Stimulated activated CD4-positive, alpha-beta T cell treated with anti-CD3 and anti-CD28 coated beads, TNF-alpha, amount 100 ng/mL, for 1 hour (primary cell): ENCODE measurements at places on chromosomes 5 and 9.

DNA sequence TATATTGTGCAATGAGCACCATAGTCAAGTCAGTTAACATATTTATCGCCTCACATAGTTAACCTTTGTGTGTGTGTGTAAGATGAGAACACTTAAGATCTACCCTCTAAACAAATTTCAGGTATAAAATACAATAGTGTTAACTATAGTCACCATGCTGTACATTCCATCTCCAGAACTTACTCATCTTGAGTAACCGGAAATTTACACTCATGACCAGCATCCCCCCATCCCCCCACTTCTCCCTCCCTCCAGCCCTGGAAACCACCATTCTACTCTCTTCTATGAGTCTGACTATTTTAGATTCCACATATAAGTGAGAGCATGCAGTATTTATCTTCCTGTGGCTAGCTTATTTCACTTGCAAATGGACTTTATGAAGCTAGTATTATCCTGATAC is 40.3 kb downstream of the ZNF354A start:
- DNase-seq: no peak

DNA sequence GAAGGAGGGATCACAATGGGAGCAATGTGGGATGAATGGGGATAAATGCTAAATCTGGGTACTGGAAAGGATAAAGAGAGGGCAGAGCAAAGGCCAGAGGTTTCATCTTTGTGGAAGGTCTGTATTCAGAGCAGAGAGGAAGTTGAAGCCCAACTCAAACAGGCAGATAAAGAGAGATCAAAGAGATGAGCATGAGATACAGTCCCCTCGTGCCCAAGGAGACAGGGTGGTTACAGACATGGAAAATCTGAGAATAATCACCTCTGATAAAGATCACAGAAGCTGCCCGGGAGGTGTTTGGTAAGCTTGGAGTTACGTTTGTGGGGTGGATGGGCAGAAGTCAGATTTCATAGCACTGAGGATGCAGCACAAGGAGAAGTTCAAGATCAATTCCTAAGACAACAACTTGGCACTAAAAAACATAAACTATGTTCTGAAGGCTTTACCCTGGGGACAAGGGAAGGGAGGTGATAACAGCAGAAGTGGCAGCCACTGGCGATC is 459 bp upstream of the ERAP2 start:
- DNase-seq: no peak

DNA sequence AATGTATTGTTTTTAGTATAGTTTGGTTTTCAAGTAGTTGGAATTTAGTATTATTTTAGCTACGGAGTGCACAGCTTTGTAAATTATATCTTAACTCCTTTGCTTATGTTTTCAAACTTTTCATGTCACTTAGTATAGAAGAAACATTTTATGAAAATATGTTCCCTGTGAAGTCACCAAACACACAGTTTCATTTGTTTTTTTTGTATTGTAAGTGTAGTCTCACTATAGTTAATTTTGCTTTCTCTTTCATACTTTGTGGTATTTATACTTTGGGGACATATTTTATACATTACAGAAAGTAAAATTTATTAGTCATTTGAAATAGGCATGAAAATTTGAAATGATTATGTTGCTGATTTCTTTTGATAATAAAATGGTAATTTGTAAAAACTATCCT is 5.0 kb downstream of the CHSY3 start:
- DNase-seq: no peak

GRCh38 chr9:83649515-83649914 is 26.6 kb downstream of the IDNK start:
- DNase-seq: no peak

- no peak for DNase-seq
Observed at GRCh38 chr5:133870661-133871060, 97.8 kb downstream of the C5orf15 start.

DNA sequence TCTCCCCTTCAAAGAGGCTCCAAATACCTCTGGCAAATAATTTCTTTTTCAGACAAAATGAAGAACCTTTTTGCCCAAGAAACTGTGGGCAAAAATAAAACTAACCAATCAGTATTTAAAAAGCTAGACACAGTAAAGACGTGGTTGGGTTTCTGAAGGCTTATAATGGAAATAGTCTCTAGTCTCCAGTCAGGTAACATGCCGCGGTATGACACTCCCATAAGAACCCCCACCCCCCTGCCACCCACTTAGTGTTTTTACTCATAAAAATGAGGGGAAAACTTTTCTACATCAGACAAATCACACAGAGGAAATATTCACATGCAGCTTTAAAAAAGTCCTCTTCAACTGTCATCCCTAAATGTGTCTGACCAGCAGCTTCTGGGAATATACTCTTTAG is 105.3 kb downstream of the THBS4 start:
- peak; percentile 35 for DNase-seq

- no peak for DNase-seq
Observed at GRCh38 chr5:102283102-102283797, 12.8 kb downstream of the SLCO4C1 start.

GRCh38 chr5:151221574-151221973 is 2.3 kb downstream of the CCDC69 start:
- no peak for DNase-seq

- DNase-seq: no peak
Observed at GRCh38 chr9:81465468-81466011, 223.8 kb downstream of the TLE1 start.

- no peak for DNase-seq
Observed at GRCh38 chr5:132828846-132829494, 1.5 kb downstream of the SHROOM1 start.

DNA sequence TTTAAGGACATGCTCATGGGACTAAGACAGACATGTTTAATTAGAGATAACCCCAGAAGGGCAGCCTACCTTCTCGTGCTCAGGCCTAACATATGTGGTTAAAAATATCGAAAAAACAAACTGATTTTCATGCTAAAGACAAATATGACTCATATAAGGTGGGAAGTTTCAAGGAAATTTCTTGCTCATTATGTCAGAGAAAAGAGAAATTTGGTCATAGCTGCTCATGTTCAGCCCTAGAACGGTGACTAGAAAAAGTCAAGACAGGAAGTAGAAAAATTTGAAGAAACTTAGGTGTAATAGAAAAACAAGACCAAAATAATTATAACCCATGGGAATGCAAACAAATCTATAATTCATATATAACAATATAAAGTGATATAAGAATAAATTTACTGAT is 120.6 kb downstream of the PRDM9 start:
- DNase-seq: no peak

GRCh38 chr9:98570055-98570454 is 138.7 kb downstream of the GABBR2 start:
- DNase-seq: no peak
